ENCODE measurements at places on chromosomes 1 and 21.

GRCh38 chr1:17671741-17672140, 83.4 kb upstream of the ACTL8 start:
- no peak for DNase-seq

DNA sequence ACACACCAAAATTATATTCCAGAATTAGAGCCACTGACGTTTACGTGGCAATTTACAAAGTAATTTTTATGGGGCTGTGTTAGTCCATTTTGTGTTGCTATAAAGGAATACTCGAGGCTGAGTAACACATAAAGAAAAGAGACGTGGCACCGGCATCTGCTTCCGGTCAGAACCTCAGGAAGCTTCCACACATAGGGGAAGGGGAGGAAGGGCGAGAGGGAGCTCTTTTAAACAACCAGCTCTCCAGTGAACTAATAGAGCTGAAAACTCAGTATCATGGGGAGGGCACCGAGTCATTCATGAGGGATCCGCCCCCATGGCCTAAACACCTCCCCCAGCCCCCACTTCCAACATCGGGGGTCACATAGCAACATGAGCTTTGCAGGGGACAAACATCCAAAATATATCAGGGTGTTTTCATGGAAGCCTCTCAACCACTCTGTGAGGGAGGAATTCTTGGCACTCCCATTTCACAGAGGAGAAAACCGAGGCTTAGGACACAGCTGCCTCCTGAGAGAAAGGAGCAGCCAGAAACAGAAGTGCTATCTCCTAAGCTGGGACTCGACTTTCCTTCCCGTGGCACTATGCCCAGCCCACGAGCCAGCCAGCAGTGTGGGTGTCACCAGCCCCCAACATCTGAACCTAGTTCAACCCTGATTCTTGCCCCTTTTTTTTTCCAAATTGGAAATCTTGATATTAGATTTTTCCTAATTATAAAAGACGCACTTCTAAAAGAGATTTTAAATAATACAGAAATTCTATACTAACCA, 29.2 kb downstream of the MIS18A start:
- DNase-seq: no peak

DNA sequence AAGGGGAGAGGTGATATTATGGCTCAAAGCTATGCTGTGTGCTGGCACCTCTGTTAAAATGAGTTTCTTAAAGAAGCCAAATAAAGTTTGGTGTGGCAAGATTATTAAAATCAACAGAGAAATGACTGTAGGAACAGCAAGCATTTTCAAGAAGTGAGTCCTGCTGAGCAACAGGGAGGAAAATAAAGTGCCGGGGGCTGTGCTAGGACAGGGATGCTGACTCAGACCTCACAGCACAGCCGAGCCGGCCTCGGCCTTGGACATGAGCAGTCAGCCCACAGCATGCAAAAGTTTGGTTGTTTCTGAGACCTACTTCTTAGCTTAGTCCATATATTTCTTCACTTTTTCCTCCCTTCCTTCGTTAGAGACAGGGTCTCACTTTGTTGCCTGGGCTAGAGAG, 19.2 kb downstream of the CNIH3 start:
- no peak for DNase-seq

GRCh38 chr1:247443641-247444040, 14.3 kb downstream of the OR2B11 start:
- no peak for DNase-seq

GRCh38 chr1:16155537-16156410, at the start of gene EPHA2:
Gene EPHA2 (minus strand): TSS chr1:16156069. CDS start chr1:16155932, 137 bp downstream.
- DNase-seq: no peak

DNA sequence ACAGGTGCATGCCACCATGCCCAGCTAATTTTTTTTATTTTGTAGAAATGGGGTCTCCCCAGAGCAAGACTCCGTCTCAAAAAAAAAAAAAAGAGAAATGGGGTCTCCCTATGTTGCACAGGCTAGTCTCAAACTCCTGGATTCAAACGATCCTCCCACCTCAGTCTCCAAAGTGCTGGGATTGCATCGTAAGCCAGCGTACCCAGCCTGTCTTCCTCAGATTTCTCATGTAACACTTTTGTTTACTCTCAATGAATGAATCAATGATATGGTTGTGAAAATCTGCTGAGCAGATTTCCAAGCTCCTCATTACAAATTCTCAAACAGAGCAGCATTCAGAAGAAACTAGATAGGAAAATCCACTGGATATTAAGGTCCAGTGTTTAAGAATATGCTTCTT, 6.6 kb downstream of the CMPK1 start:
- no peak for DNase-seq

DNA sequence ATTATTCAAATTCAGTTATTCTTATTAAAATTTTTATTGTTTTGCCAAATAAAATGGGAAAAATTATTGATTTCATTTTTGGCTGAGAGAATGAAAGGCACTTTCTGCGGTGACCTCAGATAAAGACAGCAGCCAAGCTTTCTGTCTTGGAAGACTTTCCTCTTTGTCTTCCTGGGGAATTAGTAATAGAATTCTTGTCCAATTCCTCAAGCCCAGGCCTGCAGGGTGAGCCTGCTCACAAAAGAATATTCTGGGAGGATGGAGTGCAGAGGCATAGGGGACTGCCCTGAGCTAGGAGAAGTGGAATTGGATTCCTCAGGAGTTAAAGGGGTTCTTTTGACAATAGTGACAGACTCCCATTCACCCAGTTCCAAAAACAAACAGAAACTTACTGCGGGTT, 614.5 kb upstream of the ADGRL2 start:
- no peak for DNase-seq

GRCh38 chr1:66436378-66437135, 97.4 kb upstream of the SGIP1 start:
- DNase-seq: no peak

DNA sequence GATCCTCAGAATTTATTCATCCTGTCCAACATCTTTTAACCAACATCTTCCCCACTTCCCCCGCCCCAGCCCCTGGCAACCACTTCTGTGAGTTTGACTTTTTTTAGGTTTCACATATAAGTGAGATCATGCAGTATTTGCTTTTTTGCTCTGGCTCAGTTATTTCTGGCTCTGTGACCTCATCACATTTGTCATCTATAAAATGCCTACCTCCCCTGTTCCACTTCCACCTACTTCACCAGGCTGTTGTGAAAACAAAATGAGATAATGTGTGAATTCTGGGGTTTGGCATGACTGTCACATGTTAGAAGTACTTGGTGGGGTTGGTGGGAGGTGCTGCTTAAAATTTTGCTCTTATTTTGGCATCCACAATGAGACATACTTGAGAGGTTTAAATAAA, 18.4 kb downstream of the HHAT start:
- DNase-seq: peak; percentile 42

- DNase-seq: no peak
Observed at GRCh38 chr1:197144570-197145325, 1.7 kb downstream of the ASPM start.

- DNase-seq: no peak
Observed at GRCh38 chr1:94646786-94647555, 105.4 kb upstream of the F3 start.

GRCh38 chr1:67290236-67290635, 17.4 kb upstream of the IL12RB2 start:
- DNase-seq: no peak

DNA sequence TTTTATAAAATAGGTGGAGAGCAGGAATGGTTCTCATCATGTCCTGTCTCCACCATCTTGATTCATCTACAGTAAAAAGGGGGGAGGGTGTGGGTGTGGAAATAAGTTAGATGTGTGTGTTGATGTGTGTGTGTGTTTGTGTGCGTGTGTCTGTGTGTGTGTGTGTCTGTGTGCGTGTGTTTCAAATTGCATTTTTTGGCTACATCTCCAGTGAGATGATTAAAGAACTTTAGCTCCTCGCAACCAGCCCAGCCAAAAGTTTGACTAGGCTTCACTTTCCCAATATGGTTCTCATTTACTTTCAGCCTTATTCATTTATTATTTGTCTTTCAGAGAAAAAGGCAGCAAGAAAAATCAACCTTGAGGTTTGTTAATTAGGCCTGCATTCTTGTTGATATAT, 14.7 kb upstream of the HAO2 start:
- DNase-seq: no peak

GRCh38 chr21:42768324-42769121, 110.8 kb downstream of the WDR4 start:
- DNase-seq: no peak

GRCh38 chr1:155125511-155125945, 2.1 kb upstream of the EFNA1 start:
- peak; percentile 12 for DNase-seq

DNA sequence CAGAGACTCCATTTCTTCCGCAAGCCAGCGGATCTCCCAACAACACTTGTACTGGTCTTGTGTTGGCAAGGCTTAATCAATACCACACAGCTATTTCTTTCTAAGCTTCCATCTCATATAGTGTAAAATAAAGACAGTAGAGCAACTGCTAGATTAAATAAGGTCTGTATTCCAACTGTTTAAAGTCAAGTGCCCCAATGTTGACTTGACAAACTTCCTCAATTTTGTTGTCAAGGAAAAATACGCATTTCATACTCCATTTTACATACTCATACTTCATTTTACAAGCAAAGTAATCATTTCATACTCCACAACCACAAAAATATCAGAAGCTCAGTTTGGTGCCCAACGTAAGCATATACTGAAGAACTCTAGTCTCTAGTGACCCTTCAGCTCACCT, 143.0 kb downstream of the RERE start:
- DNase-seq: no peak

DNA sequence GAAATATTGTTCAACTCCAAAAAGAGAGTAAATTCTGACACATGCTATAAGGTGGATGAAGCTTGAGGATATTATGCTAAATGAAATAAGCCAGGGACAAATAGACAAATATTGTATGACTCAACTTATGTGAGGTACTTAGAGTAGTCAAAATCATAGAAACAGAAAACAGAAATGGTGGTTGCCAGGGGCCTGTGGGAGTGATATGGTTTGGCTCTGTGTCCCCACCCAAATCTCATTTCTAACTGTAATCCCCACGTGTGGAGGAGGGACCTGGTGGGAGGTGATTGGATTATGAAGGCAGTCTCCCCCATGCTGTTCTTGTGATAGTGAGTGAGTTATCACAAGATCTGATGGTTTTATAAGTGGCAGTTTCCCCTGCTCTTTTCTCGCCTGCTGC, 24.7 kb upstream of the DISP1 start:
- DNase-seq: no peak

DNA sequence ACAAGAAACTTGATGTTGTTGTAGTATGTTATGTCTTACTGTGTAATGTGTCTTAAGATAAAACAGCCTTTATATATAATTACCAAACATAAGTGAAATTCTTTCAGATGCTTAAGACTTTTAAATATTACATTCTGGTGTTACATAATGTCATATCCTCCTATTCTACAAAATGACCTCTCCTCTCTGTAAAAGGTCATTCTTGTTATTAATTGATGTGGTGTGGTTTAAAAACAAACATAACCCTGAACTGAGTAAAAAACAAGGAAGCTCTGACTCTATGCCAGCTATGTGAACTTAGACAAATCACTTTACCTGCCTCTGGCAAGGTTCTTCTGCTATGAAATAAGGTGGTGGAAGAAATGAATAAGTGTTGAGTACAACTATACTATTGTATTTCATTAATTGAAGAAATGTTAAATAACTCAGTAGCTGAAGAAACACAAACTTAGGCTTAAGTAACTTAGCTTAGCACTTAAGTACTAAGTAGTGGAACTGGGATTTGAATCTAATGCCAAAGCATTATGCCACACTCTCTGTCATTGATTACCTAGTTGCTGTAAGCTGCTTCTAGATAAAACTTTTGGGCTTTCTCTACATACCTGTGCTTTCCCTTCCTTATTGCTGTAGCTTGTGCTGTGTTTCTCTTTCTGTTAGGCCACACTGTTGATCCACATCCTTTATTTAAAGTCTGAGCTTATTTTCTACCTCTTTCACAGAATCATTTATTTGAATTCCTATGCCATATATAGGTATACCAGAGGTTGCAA, 859 bp upstream of the ANGPTL1 start:
- no peak for DNase-seq

DNA sequence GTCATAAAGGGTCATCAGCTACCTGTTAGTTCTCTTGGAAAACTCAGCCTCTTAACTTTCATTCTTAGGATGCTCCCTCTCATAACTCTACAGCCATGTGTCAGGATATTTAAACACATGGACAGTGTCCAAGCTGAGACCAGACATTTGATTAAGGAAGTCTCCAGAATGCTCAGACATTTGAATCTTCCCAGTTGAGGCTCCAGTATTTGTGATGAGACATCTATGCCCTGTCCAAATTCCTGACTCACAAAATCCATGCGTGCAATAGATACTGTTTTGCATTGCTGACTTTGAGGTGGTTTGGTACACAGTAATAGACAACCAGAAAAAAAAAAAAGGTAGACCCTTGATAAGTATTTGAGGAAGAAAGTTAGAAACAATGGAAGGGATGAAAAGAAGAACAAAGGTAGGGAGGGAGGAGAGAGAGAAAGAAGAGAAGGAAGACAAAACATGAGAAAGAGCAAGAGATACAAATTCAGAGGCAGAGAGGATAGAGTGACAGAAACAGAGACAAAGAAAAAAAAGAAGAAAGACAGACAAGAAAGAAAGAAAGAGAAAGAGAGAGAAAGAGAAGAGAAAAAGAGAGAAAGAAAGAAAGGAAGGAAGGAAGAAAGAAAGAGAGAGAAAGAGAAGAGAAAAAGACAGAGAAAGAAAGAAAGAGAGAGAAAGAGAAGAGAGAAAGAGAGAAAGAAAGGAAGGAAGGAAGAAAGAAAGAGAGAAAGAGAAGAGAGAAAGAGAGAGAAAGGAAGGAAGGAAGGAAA, 275.5 kb upstream of the PRMT6 start:
- DNase-seq: no peak

GRCh38 chr1:116380499-116381242, 7.6 kb downstream of the ATP1A1 start:
- DNase-seq: no peak

DNA sequence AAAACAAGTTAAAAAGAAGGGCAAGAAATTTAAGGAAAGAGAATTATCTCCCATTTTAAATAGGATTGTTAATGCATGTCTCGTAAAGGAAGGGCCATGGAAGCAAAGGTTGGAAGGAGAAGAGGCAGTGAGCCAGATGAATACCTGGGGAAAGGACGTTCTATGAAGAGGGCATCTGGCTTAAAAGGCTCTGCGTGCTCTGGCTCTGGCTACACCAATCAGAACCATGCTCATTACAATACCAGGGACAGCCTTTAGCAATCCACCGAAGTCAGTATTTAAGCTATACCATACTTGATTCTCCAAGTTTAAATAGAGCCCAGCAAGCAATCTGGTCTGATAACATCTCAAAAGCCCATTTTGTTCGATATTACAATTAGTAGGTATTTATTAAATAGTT, 58.5 kb upstream of the C1orf87 start:
- no peak for DNase-seq

DNA sequence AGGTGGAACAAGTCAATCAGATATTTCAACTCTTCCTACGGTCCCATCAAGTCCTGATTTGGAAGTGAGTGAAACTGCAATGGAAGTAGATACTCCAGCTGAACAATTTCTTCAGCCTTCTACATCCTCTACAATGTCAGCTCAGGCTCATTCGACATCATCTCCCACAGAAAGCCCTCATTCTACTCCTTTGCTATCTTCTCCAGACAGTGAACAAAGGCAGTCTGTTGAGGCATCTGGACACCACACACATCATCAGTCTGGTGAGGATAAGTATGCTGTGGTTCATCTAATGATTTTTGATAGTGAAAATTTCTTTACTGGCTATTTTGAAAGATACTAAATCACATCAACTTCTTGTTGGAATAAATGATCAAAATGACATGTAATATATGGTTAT, 67.7 kb upstream of the MPC2 start:
- peak; percentile 3 for DNase-seq
